ENCODE measurements at places on chromosomes 5 and 9. TPM values are rescaled to one million over a fixed set of nuclear protein-coding genes. Genes with fewer than 3 reads are reported as not detected.

Gene IDNK
- polyA plus RNA-seq, result 16.0 TPM

DNA sequence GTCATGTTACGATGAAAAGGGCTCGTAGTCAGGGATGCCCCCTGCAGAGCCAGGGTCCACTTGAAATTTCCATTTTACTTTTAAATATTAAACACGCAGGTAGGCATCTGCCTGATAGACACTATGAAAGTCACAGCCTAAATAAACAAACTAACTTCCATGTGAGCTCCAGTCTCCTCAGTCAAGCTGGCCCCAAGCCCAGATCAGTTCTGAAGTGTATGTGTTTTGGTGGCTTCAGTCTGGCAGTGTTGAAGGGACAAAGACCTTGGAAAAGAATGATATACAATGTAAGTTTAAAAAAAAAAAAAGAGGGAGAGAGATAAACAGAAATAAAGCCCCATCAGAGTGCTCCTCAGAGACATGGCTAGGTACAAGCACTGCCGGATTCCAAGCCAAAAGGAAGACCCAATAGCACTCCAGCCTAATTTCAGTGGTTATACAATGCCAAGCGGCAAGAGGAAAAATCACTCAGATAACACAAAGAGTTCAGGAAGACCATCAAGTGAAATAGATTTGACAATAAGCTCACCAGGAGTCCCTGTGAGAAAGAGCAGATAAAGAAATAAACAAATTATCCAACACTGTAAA lies 181.0 kb downstream of the BNC2 start:
- no peak for DNase-seq

- DNase-seq, result no peak
Measured at GRCh38 chr5:32539981-32540845, 45.1 kb upstream of the SUB1 start.

GRCh38 chr5:90408571-90409317 lies 812 bp downstream of the CETN3 start:
- peak; percentile 19 for DNase-seq

Gene ADGRD2
- not detected for polyA plus RNA-seq

DNA sequence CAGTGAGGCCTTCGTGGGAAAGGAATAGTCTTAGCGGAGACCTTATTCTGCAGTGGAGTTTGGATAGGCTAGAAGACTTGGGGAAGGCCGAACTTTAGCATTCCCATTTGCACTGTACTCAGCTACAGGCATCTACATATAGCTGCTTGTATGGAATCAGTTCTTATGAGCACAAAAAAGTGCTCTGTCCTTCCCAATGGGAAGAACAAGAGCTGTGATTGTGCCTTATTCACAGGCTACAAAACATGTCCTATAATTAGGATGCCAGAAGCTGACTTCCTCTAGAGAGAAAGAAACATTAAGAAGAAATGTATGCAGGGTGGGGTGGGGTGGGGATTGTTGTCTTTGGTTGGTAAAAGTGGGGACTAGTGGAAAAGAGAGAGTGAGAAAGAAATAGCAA lies 154.7 kb downstream of the ATP10B start:
- DNase-seq, result no peak

Data from right renal pelvis (tissue), 4 donors.